Dermis blood vessel endothelial cell (primary cell): ENCODE measurements at places on chromosomes 6 and 20.

DNA sequence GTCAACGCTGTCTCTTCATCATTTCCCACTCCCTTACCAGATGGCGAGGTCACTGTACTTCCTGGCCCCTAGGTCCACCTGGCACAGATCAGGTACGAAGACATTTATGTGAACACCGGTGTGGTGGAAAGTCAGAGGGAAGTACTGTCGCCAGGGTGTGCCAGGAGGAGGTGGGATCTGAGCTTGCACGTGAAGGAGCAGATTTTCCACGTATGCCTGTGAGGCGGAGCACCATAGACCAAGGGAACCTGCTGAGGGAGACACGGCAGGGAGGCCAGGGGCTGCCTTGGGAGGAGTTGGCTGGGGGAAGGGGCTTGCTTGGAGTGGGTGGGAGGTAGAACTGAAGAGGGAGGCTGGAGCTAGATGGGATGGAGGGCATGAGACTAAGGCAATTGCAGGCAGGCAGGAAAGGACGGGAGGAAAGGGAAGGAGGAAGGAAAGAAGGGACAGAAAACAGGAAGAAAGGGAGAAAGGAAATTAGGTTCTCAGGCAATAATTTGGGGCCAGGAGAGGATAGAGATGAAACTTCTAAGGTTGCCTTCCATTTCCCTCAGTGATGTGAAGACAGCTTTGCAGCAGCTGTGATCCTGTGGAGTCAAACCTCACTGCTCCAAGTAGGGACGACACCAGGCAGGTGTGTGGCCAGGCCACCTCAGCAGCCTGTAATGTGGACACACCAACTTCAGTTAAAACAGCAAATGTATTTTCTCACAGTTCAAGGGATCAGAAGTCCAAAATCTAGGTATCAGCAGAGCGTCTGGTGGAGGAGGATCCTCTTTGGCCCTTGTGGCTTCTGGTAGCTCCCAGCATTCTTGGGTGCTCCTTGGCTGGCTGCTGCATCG is 46.8 kb downstream of the CHMP4B start:
- DNase-seq = peak; percentile 17

DNA sequence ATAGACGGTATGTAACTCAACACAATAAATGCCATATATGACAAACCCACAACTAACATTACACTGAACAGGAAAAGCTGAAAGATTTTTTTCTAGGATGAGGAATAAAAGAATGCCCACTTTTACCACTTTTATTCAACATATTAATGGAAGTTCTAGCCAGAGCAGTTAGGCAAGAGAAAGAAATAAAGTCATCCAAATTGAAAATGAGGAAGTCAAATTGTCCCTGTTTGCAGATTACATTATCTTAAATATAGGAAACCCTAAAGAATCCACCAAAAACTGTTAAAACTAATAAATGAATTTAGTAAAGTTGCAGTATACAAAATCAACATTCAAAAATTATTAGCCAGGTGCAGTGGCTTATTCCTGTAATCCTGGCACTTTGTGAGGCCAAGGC is 24.6 kb upstream of the ADGB start:
- no peak for DNase-seq

GRCh38 chr6:444653-445275 is 53.2 kb downstream of the IRF4 start:
- DNase-seq = no peak

GRCh38 chr6:45815466-45816125 is 200.1 kb downstream of the CLIC5 start:
- DNase-seq = no peak

GRCh38 chr6:112560651-112561050 is 213.5 kb downstream of the RFPL4B start:
- peak; percentile 3 for DNase-seq

DNA sequence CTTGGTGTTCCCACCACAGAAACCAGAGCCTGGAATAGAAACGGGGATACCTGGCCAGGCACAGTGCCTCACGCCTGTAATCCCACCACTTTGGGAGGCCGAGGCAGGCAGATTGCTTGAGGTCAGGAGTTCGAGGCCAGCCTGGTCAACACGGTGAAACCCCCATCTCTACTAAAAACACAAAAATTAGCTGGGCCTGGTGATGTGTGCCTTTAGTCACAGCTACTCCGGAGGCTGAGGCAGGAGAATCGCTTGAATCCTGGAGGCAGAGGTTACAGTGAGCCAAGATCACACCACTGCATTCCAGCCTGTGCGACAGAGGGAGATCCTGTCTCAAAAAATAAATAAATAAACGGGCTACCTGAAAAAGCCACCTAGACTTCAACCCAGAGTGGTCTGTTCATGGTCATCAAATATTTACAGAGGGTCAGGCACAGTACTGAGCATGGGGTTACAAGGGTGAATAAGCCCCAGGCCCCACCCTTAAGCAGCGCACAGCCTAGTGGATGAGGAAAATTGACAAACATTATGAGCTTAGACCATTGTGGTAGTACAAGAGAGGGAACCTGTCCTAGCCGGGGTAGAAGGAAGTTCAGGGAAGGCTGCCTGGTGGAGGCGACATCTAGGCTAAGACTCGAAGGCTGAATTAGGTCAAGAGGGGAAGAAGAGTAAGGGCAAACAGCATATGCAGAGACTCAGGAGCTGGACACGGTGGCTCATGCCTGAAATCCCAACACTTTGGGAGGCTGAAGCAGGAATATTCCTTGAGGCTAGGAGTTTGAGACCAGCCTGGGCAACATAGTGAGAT is 7.2 kb upstream of the PCIF1 start:
- no peak for DNase-seq

GRCh38 chr6:52152711-52153160 is 33.4 kb upstream of the IL17A start:
- DNase-seq = no peak

GRCh38 chr6:124029567-124029966 is 225.9 kb downstream of the NKAIN2 start:
- DNase-seq = no peak

DNA sequence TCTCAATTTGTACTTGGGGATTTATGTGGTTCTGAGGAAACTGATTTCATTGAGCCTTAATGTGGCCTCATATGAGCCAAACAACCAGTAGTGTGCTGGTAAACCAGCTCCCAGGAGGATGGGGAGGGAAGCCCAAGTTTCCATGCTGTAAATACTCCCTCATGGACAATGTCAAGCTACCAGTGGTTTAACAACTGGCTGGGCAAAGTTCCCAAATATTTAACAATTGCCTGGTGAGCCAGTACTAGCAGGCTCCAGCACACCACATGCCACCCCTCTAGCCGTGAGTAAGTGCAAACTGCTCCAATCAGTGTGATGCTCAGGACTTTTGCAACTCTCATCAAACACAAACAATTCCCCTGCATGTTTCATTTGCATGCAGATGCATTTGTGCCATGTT is 19.2 kb upstream of the CDKN1A start:
- no peak for DNase-seq

- no peak for DNase-seq
These were observed 46.0 kb downstream of the DACT2 start for GRCh38 chr6:168273441-168274036.

GRCh38 chr6:5110246-5110645 is 25.1 kb downstream of the PPP1R3G start:
- DNase-seq = no peak

- DNase-seq = no peak
These were observed 39.8 kb downstream of the SLC22A2 start for GRCh38 chr6:160218810-160219209.

DNA sequence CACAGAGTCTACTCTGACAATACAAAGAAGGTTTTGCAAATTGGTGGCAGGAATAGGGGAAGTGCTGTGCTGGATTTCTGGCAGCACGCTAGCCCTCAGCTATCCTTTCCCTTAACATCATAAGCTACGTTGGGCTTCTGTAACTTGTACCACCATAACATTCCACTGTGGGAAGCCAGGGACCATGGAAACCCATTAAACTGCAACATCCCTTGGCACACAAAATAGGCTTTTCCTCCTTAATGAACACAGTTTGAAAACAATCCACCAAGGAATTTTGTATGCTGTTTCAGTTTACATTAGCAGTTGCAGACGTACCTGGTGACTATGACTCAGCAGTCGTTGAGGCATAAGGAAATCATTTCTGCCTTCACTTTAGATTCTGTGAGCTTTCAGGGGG is 203.9 kb upstream of the RAB32 start:
- peak; percentile 85 for DNase-seq

- DNase-seq = no peak
These were observed 43.4 kb downstream of the SLC22A3 start for GRCh38 chr6:160391419-160392116.

DNA sequence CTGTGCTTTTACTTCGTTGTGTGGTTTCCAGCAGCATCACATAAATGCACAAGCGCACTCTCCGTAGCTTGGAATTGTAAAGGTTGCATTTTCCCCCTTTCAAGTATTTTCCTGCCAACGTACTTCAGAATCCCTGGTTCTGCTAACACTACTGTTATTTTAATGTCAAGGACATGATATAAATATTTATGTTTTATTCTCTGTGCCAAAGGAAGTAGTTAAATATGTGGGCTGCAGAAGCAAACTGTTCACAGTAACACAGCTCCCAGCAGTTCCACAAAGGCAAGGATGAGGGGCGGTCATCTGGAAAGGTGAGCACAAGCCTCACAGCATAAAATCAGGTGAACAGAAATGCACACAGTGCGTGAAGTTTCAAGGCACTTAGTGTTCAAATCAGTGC is 85.3 kb upstream of the PDE10A start:
- DNase-seq = no peak

GRCh38 chr6:122749451-122750050 is 30.0 kb upstream of the FABP7 start:
- DNase-seq = no peak

GRCh38 chr6:137973201-137973600 is 106.1 kb downstream of the TNFAIP3 start:
- DNase-seq = no peak

- DNase-seq = peak; percentile 13
These were observed 983 bp downstream of the RBBP9 start for GRCh38 chr20:18496042-18496441.

DNA sequence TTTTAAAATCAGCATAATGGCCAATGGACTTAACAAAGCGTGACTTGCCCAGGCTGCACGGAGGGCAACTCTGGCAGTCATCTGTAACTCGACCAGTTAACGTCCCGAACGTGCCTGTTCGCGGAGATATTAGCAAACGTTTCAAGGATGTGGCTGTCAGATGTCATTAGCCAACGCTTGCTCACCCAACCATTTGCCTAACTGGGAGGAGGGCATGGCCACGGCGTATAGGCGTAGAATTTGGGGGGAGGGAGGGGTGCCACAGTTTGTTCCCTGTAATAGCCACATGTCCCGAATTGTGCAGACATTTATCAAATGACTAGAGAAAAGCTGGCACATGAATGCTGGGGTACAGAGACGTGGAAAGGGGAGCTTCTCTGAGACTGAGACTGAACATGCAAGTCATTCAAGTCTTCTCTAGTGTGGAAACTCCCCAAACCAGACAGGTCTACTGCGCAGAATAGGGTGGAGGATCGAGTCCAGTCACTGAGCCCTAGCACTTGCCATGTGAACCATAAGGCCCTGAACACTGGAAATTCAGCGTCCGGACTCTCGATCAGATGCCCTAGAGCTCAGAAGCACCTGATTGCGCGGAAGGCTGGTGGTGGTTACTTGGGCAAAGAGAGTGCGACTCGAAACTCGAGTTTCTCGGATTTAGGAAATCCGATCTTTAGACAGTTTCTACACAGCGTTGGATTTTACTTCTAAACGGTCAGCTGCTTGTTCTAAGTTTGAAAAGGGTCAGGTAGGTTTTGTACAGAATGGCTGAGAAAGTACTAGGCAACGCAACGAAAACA is 32.6 kb downstream of the TFAP2B start:
- DNase-seq = no peak

- DNase-seq = no peak
These were observed 17.3 kb downstream of the NAA20 start for GRCh38 chr20:20034486-20034885.

DNA sequence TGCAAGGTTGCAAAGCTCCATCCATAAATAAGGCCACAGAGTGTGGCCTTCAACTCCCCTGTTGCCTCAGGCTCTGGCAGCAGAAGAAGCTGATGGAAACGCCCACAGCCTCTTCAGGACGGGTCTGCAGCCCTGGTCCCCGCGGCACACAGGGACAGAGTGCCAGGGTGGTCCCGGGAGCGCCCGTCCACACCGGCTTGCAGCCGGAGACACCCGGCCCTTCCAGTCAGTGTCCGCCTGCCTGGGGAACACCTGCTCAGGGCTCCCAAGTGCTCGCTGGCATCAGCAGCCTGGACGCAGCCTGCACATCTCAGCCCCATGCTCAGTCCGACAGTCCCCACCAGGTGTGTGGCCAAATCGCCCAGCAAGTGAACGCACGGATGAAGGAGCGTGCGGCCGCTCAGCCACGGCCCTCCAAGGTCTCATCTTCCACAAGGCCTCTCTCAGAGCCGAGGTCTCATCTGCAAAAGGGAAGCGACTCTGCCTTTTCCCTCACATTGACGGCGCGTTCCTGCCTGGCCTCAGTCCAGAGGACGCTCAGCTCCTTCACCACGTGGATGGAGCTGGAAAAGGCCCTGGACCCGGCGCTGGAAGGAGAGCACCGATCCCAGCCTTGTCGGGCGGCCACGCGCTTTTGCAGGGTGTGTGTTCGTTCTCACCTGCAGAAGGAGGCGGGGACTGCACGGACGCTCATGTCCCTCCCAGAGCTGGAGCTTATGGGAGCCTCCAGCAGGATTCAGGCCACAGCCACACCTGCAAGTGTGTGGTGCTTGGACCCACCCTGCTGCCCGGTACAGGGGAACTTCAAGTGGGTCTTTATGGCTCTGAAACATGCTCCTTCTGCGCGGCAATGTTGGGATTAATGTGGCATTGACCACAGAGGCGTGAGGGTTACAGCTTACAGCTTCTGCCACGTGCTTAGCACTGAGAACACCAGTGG is 180.4 kb downstream of the DLL1 start:
- no peak for DNase-seq

GRCh38 chr6:71012866-71013469 is 56.1 kb upstream of the B3GAT2 start:
- peak; percentile 72 for DNase-seq

DNA sequence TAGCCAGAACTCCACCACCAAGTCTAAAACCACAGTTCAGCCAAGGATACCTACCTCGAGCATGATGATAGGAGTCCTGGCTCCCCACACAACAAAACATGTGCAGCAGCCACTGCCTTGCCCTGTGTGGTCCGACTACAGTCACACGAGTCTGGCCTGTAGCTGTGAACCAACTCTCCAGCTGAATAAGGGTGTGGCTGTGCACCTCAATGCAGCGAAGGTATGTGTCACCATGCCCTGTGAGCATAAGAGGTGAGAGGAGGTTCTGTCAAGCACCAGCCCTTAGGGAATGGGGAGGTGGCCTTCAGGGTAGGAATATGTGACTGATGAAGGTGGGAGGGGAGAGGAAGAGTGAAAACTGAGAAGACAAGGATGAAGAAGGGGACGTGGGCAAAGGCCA is 16.7 kb upstream of the KHDC1L start:
- no peak for DNase-seq

DNA sequence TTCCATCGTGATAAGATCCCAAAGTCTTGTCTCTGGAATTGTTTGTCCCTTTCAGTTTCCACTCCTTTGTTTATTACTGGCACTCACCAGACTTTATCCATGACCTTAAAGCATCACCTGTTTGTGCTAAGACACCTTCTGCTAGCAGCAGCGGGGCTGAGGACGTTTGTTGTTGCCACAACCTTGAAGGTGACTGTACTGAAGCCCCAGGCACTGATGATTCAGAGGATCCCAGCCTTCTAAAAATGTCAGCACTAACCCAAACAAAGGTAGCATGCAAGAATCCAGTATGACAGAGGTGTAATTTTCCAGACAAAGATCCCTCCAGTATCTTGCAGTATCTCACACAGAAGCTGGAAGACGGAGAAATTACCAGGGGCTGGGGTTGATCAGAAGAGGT is 28.9 kb upstream of the SMIM8 start:
- DNase-seq = no peak
